ENCODE measurements at places on chromosomes 2 and 18. TPM values are rescaled to one million over a fixed set of nuclear protein-coding genes. Genes with fewer than 3 reads are reported as not detected.

EVX2 gene
- not detected for total RNA-seq

GRCh38 chr2:237667893-237668292, 40.5 kb downstream of the LRRFIP1 start:
- no peak for DNase-seq

- no peak for DNase-seq
Measured at GRCh38 chr2:203824057-203824456, 43.5 kb upstream of the CTLA4 start.

DNA sequence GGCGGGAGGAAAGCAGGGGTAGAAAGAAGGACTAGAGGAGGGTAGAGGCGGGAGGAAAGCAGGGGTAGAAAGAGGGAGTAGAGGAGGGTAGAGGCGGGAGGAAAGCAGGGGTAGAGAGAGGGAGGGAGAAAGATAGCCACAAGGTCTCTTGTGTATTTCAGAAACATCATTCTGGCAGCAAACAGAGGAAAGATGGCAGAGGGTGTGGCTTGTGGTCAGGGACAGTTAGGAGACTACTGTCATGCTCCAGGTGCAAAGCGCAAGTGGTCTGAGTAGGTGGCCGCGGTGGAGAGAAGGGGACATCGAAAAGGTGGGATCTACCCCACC, 82.4 kb upstream of the TAF1B start:
- no peak for DNase-seq

DNA sequence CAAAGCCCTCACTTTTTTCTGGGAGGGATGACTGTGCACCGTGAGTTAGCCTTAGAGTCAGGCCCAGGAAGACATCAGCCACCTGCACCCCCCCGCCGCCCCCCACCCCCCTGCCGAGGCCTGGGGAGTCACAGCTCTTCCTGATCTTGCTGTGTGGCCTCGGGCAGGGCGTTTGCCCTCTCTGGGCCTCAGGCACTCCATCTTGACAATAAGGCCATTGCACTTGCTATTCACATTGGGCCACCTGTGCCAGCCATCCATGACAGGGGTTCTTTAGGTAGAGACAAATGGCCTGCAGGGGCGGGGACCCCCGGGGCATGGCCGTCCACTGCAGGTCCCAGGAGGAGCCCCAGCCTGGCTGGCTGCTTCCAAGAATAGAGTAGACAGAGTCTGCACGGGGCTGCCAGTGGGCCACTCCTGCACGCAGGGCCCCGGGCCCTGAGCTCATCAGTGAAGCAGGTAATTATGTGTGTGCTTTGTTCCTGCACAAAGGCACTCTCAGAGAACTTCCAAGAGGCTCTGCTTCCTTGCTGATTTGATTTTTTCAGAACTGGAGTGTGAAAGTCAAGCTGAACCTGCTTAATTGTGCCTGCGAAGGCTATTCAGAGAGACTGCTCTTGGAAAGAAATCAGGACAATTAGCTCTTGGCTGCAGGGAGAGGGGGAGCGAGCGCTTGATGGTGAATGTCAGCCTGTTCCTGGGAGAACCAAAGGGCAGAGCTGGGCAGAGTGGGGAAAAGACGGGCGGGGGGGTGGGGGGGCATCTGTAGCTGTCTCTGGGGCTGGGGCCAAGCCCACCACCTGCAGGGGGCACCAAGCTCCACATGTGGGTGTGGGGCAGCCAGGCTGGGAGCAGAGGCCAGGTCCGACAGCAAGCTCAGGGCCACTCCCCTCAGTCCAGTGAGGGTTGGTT, 40.3 kb downstream of the RRM2 start:
- DNase-seq, result no peak

GRCh38 chr18:77894060-77894459, 644.4 kb downstream of the GALR1 start:
- no peak for DNase-seq

Data from B cell (primary cell).